Endothelial cell (in vitro differentiated cells): ENCODE measurements at places on chromosomes 12 and 14.

GRCh38 chr14:75770635-75771034 lies 109.6 kb downstream of the TTLL5 start:
- no peak for DNase-seq

DNA sequence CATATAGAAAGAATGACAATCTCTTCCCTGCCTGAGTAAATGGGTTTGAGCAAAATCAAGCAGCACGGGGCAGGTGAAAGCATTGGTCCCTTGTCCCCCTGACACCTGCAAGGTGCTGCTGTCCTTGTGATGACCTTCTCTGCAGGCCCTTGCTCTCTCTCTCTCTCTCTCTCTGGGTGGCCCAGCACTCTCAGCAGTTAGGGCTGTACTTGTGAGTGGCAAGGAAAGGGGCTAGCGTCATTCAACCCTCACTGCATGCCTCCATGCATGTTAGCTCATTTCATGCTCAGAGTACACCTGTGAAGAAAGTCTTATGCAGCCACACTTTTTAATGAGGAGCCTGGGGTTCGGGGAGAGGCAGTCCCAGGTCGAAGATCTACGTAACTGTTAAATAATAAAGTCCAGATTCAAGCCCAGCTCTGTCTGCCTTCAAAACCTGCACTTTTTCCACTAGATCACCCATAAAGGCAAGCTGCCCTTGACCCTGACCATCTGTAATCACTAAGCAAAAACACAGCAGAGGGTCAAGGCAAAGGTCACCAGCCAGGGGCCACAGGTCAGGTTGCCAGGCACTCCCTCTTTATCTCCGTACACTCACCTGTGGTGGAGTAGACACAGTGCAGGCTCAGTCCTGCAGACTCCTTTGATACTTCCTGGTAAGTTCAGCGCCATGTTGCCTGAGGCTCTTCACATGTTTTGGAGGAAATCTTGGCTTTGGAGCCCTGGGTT lies 44.9 kb upstream of the CLMN start:
- no peak for DNase-seq

GRCh38 chr12:111841236-111841749 lies 735 bp upstream of the MAPKAPK5 start:
- no peak for DNase-seq

- DNase-seq, result no peak
These were observed at the start of gene IFNG-AS1 for GRCh38 chr12:67989184-67989920. Gene IFNG-AS1 (plus strand): TSS chr12:67989447.

- DNase-seq, result no peak
These were observed 141.1 kb downstream of the KICS2 start for GRCh38 chr12:64081008-64081404.
